NCI-H748 treated with DMSO at 0.1 percent for 48 hours (cell line): ENCODE measurements at places on chromosomes 1 and 21.

- DNase-seq, result no peak
These were observed 211.1 kb downstream of the DUSP10 start for GRCh38 chr1:221530791-221531190.

DNA sequence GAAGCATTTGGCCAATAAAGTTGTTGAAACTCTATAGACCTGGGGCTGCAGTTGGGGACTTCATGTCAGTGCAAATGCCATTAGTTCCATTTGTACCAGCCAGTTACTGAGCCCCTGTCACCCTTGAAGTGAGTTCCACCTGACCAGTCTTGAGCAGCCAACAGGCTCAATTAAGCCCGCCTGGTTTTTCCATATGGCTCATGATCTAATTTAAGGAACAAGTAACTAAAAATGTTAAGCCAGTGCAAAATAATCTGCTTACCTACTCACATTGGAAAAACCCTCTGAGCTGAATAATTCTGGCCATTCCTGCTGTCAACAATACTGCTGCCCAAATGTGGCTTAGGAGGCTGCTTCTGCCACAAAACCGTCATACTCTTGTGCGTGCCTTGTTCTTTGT, 21.6 kb downstream of the NSUN4 start:
- DNase-seq, result no peak

DNA sequence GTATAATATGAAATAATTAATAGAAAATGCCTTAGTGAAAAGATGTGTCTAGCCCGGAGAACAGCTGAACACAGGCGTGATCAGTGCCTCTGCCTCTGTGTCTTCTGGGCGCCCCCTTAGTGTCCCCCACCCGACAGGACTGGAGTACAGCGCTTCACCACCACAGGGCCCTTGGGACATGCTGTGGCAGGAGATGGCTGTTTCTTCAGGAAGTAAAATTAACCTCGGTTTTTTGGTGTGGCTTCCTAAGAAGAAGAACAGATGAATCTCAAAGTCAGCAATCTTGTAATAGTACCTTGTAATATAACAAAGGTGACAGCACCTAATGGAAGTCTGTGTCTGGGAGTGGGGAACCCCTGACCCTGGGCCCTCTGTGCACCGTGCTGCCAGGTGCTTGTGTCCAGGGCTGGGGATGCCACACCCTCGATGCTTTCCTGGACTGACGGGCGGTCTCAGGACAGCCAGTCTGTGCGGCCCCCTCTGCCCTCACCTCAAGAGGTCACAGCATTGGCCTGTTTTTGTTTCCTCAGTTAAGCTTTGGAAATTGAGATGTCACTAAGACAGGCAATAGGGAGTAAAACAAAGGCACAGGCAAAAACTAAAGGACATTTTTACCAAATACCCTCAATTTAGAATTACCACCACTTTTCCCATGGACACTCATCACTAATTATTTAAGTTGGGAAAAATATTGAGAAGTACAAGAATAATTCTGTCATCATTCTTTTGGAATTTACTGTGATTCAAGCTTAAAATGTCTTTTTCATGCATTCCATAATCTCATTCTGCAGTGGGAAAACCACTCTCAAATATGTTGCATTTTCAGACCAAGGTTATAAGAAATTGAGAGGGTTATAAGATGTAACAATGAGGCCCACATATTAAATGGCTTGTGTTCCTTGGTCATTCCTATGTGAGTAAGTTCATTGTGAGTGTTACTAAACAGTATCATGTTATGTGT, 79.3 kb downstream of the ADARB1 start:
- DNase-seq, result no peak

GRCh38 chr21:15682977-15683376, 46.8 kb upstream of the USP25 start:
- no peak for DNase-seq

- DNase-seq, result no peak
These were observed 3.2 kb downstream of the URB2 start for GRCh38 chr1:229629261-229629660.

- no peak for DNase-seq
These were observed 45.8 kb upstream of the NTPCR start for GRCh38 chr1:232904566-232904965.

DNA sequence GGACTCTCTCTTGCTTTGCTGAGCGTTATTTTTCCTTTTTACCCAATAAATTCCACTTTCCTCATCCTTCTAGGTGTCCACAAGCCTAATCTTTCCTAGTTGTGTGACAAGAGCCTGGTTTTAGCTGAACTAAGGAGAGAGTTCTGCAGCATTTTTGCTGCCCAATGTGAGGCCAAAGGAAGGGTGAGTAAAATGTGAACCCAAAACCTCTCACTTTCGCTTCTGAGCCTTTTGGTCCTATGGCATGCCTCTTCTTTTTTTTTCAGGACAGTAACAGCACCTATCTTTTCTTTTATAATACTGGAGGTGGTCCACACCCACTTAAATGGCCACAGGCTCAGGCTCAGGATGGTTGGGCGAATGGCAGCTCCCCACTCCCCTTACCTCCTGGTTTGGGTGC, 111.1 kb downstream of the COP1 start:
- no peak for DNase-seq

DNA sequence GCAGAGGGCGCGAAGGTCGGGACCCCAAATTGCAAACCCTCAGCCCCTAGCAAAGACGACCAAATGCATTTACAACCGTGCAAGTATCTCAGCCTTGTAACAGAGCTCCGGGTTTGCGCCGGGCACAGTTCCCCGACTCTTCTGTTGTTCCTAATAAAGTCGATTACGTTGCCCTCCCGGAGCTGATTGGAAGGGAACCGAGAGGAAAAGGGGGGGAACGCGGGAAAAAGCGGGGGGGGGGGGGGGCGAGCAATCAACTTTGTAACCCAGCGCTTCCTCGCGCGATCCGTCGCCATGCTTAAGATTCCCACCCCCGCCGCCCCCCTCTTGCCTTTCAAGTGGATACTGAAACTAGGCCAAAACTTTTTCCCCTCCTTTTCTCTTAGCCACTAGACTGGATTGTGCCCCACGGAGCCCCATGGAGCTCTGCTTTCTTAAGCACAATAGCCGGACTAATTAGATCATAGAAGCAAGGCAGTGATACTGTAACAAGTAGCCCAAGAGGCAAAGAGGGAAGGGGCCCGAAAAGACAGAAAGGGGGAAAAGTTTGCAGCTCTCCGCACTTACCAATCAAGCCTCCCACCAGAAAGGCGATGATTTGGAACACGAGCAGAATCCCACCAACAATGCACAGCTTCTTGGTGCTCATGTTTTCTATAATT, 565 bp downstream of the WLS start:
- DNase-seq, result peak; percentile 46

GRCh38 chr1:209900734-209901133, 37.3 kb upstream of the SYT14 start:
- DNase-seq, result no peak

DNA sequence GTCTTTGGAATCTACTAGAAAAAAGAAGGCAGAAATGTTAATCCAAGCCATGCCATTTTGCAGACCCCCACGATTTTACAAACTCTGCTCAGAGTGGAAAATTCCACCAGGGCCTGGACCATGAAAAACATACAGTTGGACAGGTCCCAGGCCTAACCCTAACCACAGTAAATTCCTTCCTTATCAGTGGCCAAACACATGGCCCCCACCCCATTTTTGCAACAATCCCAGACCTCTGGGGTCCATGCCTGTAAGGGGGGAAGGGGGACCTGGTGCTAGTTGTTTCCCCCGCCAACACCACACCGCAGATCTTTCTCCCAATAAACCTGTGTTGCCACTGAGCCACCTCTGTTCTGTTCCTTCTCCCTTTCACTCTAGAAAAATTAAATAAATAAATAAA, 1352.7 kb downstream of the AMY1C start:
- DNase-seq, result no peak

DNA sequence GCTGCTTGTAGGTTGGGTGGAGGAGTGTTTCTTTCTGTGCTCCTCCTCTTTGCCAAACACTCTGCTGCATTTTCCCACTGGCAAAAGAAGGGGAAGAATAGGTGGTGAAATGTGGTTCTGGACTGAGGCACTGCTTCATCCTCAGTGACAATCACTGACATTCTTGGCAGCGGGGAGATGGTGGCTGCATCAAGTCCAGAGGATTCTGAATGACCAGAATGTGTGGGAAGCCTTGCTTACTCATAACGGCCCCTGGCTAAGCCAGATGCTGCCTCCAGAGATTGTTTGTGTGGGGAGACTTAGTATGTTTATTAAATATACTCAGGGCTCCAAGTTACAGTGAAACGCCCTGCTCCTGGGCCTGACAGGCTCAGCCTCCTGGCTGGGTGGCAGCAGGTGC, 160.3 kb downstream of the CACNA1E start:
- no peak for DNase-seq

GRCh38 chr1:53934170-53934765, 11.2 kb downstream of the IFT25 start:
- no peak for DNase-seq

- no peak for DNase-seq
These were observed 35.6 kb upstream of the ERG start for GRCh38 chr21:38533887-38534286.

GRCh38 chr1:20371883-20372282, 81.2 kb downstream of the VWA5B1 start:
- no peak for DNase-seq

DNA sequence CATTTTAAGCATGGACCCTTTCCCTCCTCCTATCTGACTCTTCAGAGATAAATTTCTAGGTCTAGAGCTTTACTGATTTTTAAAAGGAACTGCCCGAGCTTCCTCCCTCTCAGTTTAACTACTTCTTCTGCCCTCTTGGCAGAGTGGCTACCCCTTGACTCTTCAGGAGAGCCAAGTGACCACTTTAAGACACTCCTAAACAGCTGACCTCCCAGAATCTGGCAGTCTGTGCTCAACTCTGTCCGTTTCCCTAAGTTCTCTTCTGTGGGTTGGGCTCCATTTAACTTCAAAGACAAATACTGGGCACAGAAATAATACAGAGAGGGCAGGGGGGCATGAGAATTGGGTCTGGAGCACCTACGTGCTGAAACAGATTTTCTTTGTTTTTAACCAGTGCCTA, 196.3 kb upstream of the FOXD3 start:
- no peak for DNase-seq

- no peak for DNase-seq
These were observed 221.9 kb downstream of the PBX1 start for GRCh38 chr1:164780863-164781262.

GRCh38 chr1:10648689-10649516, 147.5 kb downstream of the CASZ1 start:
- DNase-seq, result no peak

DNA sequence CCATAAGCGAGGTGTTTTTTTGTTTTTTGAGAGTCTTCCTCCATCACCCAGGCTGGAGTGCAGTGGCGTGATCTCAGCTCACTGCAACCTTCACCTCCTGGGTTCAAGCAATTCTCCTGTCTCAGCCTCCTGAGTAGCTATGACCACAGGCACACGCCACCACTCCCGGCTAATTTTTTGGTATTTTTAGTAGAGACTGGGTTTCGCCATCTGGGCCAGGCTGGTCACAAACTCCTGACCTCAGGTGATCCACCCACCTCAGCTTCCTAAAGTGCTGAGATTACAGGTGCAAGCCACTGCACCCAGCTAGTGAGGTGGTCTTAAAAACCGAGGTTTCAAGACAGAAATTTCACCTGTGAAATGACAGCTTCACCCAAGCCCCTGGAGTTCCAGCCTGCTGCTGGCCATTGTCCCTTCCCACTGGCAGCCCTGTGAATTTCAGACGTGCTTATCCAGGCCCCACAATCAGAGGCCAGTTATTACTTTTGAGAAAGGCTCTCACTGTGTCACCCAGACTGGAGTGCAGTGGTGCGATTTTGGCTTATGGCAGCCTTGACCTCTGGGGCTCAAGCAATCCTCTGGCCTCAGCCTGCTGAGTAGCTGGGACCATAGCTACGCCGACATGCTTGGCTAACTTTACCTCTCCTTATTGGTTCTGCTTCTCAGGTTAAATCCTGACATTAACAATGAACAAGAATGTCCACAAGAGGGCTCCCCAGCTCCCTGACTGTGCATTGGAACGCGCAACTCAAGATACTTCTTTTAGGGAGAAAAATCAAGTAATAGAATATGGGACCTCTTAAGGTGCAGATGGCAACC, 19.4 kb downstream of the ENO1 start:
- no peak for DNase-seq

GRCh38 chr1:212196355-212196754, 88.9 kb upstream of the PPP2R5A start:
- no peak for DNase-seq

- no peak for DNase-seq
These were observed 3.1 kb downstream of the ACAP3 start for GRCh38 chr1:1304331-1305299.

DNA sequence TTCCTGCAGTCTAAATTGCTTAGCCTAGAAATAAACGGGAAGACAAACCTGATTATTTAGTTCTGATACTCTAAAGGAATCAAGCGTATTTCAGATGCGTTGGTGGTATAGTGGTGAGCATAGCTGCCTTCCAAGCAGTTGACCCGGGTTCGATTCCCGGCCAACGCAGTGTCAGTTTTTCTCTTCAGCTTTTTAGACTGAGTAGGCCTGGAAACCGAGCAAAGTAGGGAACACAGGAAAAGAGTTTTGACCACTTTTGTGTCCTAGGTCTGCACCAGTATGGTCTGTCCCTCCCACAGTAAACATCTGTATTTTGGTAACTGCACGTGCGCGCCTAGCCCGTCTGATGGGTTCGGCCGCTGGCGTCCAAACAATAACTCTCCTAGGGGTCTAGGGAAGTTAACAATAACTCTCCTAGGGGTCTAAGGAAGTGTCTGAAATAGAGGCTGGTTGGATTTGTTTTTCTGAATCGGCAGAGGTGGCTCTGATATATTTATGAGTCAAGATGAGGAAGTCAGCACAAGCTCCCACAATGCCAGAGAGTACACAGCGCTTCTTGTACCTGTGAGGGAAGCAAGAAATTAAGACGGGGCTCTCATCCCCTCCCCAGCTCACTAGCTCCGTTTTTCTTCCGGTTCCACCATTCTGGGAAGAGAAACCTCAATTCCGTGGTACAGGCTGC, 15.6 kb upstream of the HJV start:
- DNase-seq, result peak; percentile 86

DNA sequence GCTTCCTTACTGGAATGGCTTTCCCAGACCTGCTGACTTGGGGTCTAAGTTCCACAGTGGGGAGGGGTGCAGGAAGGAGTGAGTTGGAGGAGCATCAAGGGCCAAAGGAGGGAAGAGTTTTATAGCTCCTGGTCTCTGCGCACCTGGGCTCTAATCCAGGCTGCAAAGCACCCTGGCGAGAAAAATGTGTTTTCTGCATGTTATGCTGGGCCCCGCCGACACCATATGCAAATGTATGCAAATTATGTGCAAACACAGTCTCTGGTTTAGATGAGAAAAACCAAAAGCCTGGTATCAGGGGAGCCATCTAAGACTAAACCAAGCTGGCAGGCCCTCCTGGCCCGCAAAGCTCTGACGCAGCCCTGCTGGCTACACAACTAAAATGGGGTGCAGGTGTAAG, 95.0 kb downstream of the VWA5B1 start:
- no peak for DNase-seq
